Spinal cord (tissue), 10 donors: ENCODE measurements at places on chromosomes 2 and 18. TPM values are rescaled to one million over a fixed set of nuclear protein-coding genes. Genes with fewer than 3 reads are reported as not detected.

EVX2 gene
- total RNA-seq: 0.59 TPM

ERICH2 gene
- total RNA-seq: 1.1 TPM

TMEM37 gene
- total RNA-seq: 0.69 TPM

SERPINB3 gene
- not detected for total RNA-seq

HOXD4 gene
- 3.9 TPM for total RNA-seq

GPR35 gene
- 2.1 TPM for total RNA-seq

RAB6C gene
- 0.44 TPM for total RNA-seq

ONECUT2 gene
- 4.5 TPM for total RNA-seq

PTPRM gene
- total RNA-seq: 121 TPM

SLC4A3 gene
- total RNA-seq: 17.0 TPM

TIA1 gene
- 247 TPM for total RNA-seq

RNPEPL1 gene
- 11.3 TPM for total RNA-seq

PROM2 gene
- 0.99 TPM for total RNA-seq

ANKZF1 gene
- total RNA-seq: 53.6 TPM

ASB18 gene
- 0.50 TPM for total RNA-seq

TMEM150A gene
- 5.4 TPM for total RNA-seq

SUMO1 gene
- 111 TPM for total RNA-seq

MRPL30 gene
- total RNA-seq: 34.9 TPM

CFAP65 gene
- total RNA-seq: 0.79 TPM

IL36G gene
- 0.28 TPM for total RNA-seq

GRP gene
- 2.0 TPM for total RNA-seq

EPB41L3 gene
- 226 TPM for total RNA-seq

PLCD4 gene
- 8.3 TPM for total RNA-seq

POTEI gene
- total RNA-seq: 0.72 TPM
